IMR-90 (cell line): ENCODE measurements at places on chromosomes 2 and 18. TPM values are rescaled to one million over a fixed set of nuclear protein-coding genes. Genes with fewer than 3 reads are reported as not detected.

Gene FRZB
- 0.18 and 0.28 TPM in 2 replicates for total RNA-seq

GRCh38 chr2:79585701-79586433 is 73.0 kb downstream of the CTNNA2 start:
- no peaks in the 10 kb centered on the region for H3K4me1 ChIP-seq
- DNase-seq = peak; percentile 10
- H3K27me3 ChIP-seq = no peaks in the 10 kb centered on the region
- no peak overlapping the region for H3K4me3 ChIP-seq
- no peaks in the 10 kb centered on the region for H3K36me3 ChIP-seq

- peak; percentile 49 for DNase-seq
- H3K27ac ChIP-seq = no peak overlapping the region
- H3K4me3 ChIP-seq = no peak overlapping the region
- peaks cover 2% of the 10 kb centered on the region; the same call in 1 of the 2 replicates for H3K27me3 ChIP-seq
Observed at GRCh38 chr2:95389245-95390119, 13.0 kb upstream of the FAHD2A start.

- DNase-seq = no peak
- H3K36me3 ChIP-seq = no peaks in the 10 kb centered on the region
- no peak overlapping the region for H3K4me3 ChIP-seq
- H3K27me3 ChIP-seq = no peaks in the 10 kb centered on the region
- no peak overlapping the region for H3K27ac ChIP-seq
Observed at GRCh38 chr2:157085522-157085921, 172.0 kb upstream of the GALNT5 start.
